ENCODE measurements at places on chromosomes 5 and 9. TPM values are rescaled to one million over a fixed set of nuclear protein-coding genes. Genes with fewer than 3 reads are reported as not detected.

Gene SV2C
- 0.10 TPM for total RNA-seq

Gene SAPCD2
- 1.1 TPM for total RNA-seq

Gene LHFPL2
- 4.3 TPM for total RNA-seq

Gene CAST
- total RNA-seq = 597 TPM

Gene CDX1
- not detected for total RNA-seq

Gene ZNF454
- total RNA-seq = 1.8 TPM

Gene RIOK2
- 22.1 TPM for total RNA-seq

Gene CERCAM
- total RNA-seq = 10.1 TPM

Gene GFPT2
- total RNA-seq = 14.7 TPM

Gene ASTN2
- 11.1 TPM for total RNA-seq

- DNase-seq = no peak
- H3K36me3 ChIP-seq = no peaks in the 10 kb centered on the region
- no peaks in the 10 kb centered on the region for H3K27me3 ChIP-seq
- no peak overlapping the region for H3K27ac ChIP-seq
Observed at GRCh38 chr9:99866398-99866797, 40.1 kb upstream of the STX17 start.

DNA sequence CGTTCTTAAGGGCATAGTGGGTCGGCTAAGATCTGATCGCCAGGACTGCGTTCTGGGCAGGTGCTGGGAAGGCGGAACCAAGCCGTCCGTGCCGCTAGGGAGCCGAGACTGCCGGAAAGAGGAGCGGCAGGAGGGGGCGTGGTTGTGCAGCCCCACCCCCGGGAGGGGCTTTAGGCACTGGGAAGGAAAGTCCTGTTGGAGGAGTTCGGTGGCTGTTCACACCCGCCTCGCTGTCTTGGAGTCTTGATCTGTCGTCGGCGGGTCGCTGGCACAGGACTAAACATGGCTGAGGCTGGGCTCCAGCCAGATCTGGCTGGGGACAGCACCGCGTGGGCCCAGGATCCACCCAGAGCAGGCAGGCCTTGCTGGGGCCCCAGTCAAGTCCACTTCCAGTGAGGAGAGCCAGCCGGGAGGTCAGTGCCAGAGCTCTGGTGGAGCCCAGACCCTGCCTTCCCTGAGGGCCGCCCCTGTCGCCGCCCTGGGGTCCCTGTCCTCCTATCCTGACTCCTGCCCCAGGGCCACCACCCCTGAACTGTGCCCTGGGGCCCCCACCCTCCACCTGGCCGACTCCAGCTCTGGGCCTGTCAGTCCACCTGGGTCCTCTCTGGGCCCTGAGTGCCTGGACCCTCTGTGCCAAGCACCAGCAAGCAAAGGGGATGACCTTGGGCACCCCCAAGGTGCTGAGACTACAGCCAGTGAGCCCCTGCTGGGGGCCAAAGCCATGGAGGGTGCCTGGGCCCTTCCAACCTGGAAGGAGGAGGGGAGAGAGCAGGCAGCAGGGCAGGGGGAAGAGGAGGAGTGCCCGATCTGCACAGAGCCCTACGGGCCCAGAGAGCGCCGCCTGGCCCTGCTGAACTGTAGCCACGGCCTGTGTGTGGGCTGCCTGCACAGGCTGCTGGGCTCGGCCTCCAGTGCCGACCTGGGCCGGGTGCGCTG lies 4.5 kb downstream of the RNF208 start:
- peak overlapping the region; percentile 69 for H3K27ac ChIP-seq
- peaks cover 21% of the 10 kb centered on the region for H3K4me1 ChIP-seq
- no peaks in the 10 kb centered on the region for H3K36me3 ChIP-seq
- H3K4me3 ChIP-seq = peak overlapping the region; percentile 22
- no peaks in the 10 kb centered on the region for H3K27me3 ChIP-seq

DNA sequence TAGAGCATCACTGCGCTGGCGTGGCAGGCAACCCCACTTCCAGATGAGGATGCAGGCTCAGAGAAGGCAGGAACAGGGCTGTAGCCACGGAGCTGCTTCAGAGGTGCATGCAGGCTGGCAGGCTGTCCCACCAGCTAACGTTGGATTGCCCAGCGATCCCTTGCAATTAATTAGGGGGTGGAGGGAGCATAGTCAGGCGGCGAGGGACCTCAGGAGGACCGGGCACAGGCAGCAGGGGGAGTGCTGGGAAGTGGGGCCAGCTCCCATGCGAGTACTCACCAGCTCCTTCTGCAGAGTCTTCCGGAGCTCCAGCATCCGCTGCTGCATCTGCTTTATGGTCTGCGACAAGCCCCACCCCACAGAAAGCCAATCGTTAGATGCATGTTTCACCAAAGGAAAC lies 20.3 kb downstream of the ARPC5L start:
- no peaks in the 10 kb centered on the region for H3K4me1 ChIP-seq
- no peak for DNase-seq
- H3K27ac ChIP-seq = no peak overlapping the region
- H3K36me3 ChIP-seq = peaks cover 100% of the 10 kb centered on the region
- H3K4me3 ChIP-seq = no peak overlapping the region
- no peaks in the 10 kb centered on the region for H3K27me3 ChIP-seq

DNA sequence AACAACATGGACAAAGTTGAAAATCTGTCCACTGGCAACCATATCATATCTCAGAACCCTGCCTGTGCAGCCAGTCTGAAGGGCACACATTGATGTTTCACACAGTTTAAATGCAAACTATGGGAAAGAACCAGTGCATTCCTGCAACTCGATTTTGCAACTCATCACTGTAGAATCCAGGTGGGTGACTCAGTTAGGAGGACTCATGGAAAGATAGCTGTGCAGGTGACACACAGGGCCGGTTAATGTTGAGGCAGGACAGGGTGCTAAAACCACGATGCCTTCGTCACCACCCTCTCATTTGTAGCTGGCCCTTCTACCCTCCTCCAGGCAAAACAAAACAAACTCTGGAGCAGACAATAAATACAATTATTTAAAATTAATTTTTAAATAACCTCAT lies 62.8 kb downstream of the TLE1 start:
- DNase-seq = no peak
- no peaks in the 10 kb centered on the region for H3K27me3 ChIP-seq
- no peaks in the 10 kb centered on the region for H3K4me1 ChIP-seq
- H3K27ac ChIP-seq = no peak overlapping the region
- H3K4me3 ChIP-seq = no peak overlapping the region

DNA sequence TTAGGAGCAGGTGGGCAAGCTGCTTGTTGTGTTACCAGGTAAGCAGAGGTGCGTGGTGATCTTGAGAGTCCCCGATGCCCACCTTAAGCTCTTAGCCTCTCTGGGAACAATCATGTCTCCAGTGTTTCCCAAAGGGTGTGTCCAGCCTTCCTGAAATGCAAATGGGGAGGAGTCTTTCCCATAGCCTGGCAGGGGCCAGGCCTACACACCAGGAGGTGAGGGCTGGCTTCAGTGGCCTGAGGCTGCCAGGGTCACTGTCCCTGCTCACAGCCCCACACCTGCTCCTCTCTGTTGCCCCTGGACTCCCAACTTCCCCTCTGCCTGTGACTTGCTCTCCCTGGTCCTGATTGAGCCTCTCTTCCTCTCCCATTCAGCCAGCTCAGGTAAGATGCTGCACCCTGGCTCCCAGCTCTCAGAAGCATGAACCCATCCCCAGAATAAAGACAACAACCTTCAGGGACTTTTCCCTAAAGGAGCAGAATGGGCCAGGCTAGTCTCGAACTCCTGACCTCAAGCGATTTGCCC lies 65.7 kb upstream of the PHYKPL start:
- no peak for DNase-seq
- no peaks in the 10 kb centered on the region for H3K27me3 ChIP-seq
- H3K4me3 ChIP-seq = no peak overlapping the region
- no peaks in the 10 kb centered on the region for H3K36me3 ChIP-seq

DNA sequence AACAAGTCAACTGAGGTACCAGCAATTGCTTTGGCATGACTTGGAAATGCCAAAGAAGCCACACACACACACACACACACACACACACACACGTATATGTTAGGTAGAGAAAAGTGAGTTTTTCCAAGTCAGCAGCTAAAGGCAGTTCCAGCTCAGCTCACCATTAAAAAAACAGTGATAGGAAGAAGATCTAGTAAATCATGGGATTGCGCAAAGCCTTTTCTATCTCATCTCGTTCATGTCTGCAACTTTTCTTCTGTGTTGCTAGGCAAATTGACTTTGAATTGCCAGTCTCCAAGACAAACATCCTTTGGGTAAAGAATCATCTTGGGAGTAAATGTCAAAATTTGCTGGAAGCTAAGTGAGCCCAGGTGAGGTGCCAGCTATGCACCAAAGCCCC lies 500.1 kb downstream of the ENC1 start:
- no peak overlapping the region for H3K27ac ChIP-seq
- no peaks in the 10 kb centered on the region for H3K36me3 ChIP-seq
- DNase-seq = no peak
- H3K4me1 ChIP-seq = no peaks in the 10 kb centered on the region

DNA sequence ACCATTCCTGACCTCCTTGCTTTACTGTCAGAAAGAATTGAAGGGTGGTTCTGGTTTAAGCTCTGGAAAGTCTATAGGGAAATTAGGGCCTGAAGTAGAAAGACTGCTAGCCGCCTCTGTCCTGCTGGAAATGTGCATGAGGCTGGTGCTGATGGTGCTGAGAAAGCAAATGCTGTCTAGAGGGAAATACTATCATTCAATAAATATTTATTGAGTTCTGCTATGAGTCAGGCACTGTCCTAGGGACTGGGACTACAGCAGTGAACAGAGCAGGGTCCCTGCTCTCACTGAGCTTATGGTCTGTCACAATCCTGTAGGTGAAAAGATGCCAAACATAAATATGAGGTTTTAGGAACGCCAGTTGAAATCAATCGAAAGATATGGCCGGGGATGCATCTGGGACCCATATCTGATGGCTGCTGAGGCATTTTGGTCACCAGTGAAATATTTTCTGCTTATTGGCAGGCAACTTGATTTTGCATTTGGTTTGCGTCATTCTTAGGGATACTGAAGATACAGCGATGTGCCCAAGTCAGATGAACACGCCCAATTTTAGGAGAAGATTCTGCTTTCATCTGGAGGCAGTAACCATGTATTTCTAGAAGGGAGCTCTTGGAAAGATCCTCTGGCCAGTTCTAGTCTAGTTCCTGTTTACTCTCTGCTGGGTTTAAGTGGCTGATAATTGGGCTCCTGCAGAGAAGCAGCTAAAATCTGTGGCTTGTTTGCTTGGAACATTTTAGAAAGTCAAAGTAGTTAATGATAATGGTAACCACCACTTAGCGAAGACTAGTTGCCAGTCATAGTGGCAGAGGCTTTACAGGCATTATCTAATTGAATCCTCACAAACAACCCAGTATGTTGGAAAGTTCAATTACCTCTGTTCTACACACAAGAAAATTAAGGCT lies 73.3 kb downstream of the INSYN2B start:
- DNase-seq = no peak
- no peak overlapping the region for H3K27ac ChIP-seq
- no peaks in the 10 kb centered on the region for H3K36me3 ChIP-seq
- no peaks in the 10 kb centered on the region for H3K4me1 ChIP-seq
- H3K4me3 ChIP-seq = no peak overlapping the region

- no peak for DNase-seq
- no peak overlapping the region for H3K4me3 ChIP-seq
- H3K4me1 ChIP-seq = no peaks in the 10 kb centered on the region
- no peaks in the 10 kb centered on the region for H3K27me3 ChIP-seq
Observed at GRCh38 chr9:112248722-112249121, 73.6 kb upstream of the SUSD1 start.

DNA sequence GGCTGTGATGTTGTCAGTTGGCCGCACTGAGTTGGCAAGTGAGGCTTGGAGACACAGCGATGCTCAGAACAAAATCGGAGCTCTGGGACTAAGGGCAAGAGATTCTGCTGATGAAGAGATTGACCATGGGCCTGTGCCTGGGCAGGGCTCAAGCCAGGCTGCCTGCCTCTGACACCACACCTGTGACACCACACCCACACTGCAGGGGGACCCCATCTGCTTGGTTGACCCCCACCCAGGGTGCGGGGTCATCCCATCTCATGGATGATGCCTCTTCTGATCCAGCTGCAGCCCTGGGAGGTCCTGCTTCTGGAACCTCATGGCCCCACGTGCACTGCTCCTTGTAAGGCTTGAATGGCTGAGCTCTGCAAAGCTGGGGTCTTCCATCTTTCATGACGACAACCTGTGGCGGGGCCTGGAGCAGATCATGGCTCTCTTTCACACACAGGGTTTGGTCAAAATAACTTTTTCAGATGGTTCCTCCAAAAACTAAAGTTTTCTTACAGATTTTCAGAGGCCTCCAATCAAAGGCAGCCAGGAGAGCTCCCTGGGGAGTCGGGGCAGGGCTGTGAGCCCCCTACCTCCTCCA lies 185.2 kb downstream of the GADD45G start:
- no peak overlapping the region for H3K27ac ChIP-seq
- no peaks in the 10 kb centered on the region for H3K27me3 ChIP-seq
- no peak overlapping the region for H3K4me3 ChIP-seq
- no peak for DNase-seq
- no peaks in the 10 kb centered on the region for H3K36me3 ChIP-seq

GRCh38 chr9:81076131-81076530 lies 613.2 kb downstream of the TLE1 start:
- no peak for DNase-seq
- no peaks in the 10 kb centered on the region for H3K27me3 ChIP-seq
- no peaks in the 10 kb centered on the region for H3K36me3 ChIP-seq
- H3K4me1 ChIP-seq = no peaks in the 10 kb centered on the region
- H3K4me3 ChIP-seq = no peak overlapping the region

- H3K4me3 ChIP-seq = no peak overlapping the region
- no peaks in the 10 kb centered on the region for H3K27me3 ChIP-seq
- H3K4me1 ChIP-seq = no peaks in the 10 kb centered on the region
- H3K36me3 ChIP-seq = peaks cover 98% of the 10 kb centered on the region
Observed at GRCh38 chr5:134714541-134714940, 23.8 kb upstream of the CAMLG start.

DNA sequence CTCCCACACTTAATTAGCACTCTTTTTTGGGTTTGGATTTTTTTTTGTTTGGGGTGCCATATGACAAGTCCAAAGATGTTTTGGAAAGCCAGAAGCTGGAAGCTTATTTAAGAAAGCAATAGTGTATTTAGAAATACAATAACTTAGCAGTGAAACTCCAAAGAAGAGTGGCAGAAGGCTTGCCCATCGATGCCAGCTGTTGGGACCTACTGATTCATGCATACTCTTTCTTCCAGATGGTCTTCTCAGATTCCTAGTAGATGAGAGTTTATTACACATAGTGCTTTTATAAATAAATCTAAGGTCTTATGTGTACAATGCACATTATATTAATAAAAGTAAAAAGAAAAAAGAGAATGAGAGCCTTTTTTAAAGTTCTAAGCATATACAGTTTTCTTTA lies 374.6 kb downstream of the OSTF1 start:
- no peak for DNase-seq
- no peak overlapping the region for H3K4me3 ChIP-seq
- no peaks in the 10 kb centered on the region for H3K36me3 ChIP-seq
- no peaks in the 10 kb centered on the region for H3K4me1 ChIP-seq
- no peaks in the 10 kb centered on the region for H3K27me3 ChIP-seq
- H3K27ac ChIP-seq = no peak overlapping the region

DNA sequence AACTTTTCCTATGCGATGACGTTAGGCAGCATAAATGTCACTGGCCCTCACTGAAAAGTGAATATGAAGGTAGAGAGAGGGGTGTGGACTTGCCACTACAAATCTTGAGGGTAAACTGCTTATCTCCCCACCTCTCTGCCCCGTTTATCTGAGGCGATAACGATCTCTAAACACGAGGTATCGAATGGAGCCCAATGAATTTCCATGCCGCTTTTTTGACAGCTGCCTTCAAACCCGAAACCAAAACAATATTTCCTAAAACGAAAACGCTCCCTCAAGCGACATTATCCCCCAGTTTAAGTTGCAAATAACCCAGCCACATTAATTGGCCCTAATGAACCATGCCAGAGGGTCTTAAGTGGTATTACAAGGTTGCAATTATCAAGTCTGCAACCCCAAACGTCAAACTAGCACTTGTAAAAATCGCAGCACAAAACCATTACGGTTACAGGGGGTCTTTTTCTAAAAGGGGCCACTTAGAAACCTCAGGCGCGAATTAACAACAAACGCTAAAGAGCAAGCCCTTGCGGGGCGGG lies 1.4 kb downstream of the NR3C1 start:
- DNase-seq = no peak
- no peaks in the 10 kb centered on the region for H3K27me3 ChIP-seq
- H3K4me1 ChIP-seq = peaks cover 37% of the 10 kb centered on the region
- H3K36me3 ChIP-seq = peaks cover 6% of the 10 kb centered on the region
- H3K27ac ChIP-seq = peak overlapping the region; percentile 99
